GM12892 (cell line): ENCODE measurements at places on chromosomes 7 and 10.

- DNase-seq = no peak
These were observed 40.2 kb downstream of the ZNF365 start for GRCh38 chr10:62414359-62414758.

DNA sequence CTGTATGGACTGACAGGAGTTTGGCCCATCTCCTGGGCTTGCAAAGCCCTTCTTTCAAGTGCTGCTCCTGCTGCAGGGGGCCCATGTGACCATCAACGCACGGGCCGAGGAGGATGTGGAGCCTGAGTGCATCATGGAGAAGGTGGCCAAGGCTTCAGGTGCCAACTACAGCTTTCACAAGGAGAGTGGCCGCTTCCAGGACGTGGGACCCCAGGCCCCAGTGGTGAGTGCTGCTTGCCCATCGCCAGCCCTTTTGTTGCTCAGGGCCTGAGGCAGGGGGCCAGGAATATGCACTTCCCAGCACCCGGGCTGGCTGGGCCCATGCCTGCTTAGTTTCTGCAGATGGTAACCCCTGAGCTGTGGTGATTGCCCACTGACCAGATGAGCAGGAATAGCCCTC, 8.7 kb downstream of the PGAM2 start:
- DNase-seq = no peak

DNA sequence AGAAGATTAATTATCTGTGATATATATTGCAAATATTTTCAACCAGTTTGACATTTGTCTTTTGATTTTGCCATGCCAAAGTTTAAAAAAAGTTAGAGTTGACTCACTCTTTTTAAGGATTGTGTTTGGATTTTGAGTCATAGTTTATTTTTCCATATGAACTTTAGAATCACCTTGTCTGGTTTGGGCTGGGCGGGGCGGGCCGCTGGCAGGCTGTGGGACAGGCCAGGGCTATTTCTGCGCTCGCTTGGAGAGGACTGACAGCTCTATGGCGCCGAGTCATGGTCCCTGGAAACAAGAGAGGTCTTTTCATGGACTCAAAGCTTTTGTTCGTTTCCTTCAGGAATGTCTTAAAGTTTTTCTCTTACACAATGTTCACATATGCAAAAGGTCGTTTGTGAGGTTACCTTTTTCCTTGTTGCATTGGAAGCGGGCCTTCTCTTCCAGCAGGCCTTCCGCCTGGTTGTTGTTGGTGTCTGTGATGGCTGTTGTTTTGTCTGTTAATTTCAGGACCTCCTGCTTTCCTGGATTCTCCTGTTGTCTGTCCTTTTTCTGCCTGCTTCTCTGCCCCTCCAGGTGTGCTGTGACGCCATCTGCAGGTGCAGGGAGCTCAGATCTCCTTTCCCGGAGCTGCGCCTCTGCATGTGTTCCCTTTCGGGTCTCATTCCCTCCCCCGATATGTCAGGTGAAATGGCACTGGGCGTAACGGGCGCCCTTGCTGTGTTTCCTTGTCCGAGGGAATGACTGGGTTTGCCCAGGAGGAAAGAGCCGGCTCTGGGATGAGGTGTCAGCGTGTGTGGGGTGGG, 53.8 kb downstream of the INPP5A start:
- DNase-seq = no peak

DNA sequence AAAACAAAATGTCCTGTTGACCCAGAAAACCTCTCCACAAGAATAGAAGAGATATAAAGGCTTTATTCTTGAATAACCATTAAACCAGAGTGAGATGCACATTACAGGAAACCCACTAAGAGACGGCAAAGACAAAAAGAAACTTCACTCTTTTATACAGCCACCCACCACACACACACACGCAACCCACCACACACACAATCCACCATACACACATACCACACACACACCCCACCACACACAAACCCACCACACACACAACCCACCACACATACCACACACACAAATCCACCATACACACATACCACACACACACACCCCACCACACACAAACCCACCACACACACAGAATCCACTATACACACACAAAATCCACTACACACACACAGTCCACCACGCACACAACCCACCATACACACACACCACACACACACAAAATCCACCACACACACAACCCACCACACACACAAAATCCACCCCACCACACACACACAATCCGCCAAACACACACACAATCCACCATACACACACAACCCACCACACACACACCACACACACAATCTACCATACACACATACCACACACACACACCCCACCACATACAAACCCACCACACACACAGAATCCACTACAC, 9.5 kb upstream of the REPIN1 start:
- no peak for DNase-seq
